ENCODE measurements at places on chromosomes 13 and 19.

- DNase-seq = peak; percentile 10
Observed at GRCh38 chr13:46289260-46289955, 77.7 kb downstream of the LRRC63 start.

DNA sequence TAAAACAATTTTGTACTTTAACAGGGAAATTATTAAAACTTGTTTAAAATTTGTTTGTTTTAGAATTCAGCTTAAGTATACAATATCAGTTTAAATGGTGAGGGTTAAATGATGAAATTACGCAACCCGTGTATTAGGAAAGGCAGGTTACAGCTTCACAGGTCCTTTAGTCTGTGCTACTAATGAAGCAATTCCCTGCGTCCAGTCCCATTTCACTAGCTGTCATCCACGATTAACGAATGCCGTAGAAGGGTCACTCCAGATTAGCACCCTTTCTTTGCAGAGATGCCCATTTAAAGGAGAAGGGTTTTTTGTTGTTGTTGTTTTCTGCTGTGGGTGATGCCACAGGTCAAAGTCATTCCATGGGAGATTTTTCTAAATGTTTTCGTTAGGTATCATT is 457.6 kb upstream of the SLC10A2 start:
- no peak for DNase-seq

GRCh38 chr19:52567921-52568320 is 2.2 kb upstream of the ZNF701 start:
- no peak for DNase-seq

GRCh38 chr19:14411161-14411937 is 7.8 kb downstream of the DDX39A start:
- no peak for DNase-seq

DNA sequence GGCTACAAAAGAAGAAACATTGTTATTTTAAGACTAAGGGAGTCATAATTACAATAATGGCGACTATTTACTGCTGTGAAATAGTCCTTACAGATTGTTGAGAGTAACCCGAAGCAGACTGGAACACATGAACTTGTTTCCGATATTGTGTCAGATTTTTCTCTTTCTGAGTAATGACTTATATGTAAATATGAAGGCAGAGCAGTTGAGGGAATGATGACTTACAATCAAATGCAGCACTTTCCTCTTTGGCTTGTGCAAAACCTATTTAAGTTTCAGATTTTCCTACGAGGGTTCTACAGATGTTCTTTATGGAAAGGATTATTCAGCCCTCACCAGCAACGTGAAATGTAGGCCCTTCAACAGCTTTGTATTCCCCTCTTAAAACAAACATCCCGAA is 198.6 kb downstream of the RGCC start:
- DNase-seq = no peak

GRCh38 chr13:84399320-84400085 is 517.2 kb upstream of the SLITRK1 start:
- DNase-seq = no peak

DNA sequence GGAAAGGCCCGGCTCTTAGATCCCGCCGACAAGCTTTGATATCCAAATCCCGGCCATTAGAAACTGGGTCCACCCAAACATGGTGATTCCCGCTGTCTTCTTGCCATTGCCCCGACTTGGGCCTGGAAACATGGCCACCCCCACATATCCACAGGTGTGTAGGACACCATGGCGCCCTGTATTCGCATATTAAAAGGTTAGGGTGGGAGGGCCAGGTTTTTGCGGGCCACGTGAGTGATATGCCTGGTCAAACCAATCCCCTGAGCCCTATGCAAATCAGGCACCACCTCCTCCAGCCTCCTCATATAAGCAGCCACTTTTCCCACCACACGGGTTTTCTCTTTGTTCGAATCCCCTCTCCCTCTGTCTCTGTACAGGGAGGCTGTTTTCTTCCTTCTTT is 766.4 kb downstream of the UQCRFS1 start:
- no peak for DNase-seq

DNA sequence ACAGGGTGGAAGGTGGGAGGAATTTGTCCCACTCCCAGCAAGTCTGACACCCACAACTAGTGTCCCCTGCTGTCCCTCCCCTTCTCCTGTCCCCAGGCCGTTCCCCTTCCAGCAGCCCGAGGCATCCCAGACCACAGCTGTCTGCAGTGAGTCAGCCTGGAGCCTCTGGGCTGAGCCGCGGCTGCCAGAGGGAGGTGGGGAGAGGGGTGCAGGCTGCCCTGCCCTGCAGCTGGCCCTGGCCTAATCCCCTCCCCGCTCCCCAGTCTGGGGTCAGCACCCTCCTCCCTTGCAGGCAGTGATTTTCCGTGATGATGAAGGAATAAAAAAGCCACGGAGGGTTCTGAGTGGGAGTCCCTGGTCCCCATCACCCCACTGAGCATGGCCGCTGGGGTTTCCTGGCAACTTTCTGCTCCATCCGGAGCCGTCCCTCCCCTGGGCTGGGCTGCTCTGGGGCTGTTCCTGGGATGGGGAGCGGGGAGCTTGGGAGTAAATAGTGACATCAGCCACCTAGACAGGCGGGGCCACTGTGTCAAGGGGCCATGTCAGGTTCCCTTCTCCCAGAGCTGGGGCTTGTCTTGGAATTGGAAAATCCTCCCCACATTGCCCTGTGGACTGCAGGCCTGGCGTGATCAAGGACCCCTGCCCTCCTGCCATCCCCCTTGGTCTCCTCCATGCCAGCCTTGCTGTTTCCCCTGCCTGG is 16.8 kb downstream of the SPC24 start:
- no peak for DNase-seq

DNA sequence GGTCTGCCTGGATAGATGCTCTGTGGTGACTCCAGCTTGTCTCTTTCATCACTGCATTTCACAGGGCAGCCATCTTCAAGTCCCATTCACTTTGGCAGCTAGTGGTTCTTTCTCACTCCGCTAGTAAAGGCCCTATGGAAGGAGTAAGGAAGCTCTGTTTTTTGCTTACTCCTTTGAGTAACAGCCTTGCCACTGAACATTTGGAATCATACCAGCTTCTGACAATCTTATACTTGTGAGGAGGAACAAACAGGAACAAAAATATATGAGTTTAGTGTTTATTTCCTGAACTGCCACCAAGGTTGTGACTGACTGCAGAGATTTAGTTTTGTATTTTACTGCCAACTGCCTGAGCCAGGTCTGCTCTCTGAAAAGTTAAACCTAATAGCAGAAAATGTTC is 38.7 kb downstream of the KCTD4 start:
- DNase-seq = no peak

GRCh38 chr13:32086791-32087441 is 55.3 kb downstream of the FRY start:
- no peak for DNase-seq

DNA sequence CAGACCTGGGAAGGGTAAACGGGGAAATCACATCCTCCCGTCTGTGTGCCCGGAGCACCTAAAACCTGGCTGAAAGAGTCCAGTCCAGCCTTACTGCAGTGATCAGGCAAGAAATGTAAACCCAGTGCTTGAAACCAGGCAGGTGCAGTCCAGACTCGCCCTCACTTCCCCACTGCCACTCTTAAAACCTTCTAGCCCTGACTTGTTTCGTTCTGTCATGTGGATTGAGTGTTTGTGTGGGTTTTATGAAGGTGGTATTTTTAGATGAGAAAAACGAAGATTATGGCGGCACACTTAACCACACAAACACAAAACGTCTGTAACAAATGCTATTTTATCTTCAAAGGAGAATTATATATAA is 839 bp upstream of the CKAP2 start:
- peak; percentile 86 for DNase-seq

GRCh38 chr13:23934520-23934919 is 37.2 kb upstream of the C1QTNF9B start:
- no peak for DNase-seq

- no peak for DNase-seq
Observed at GRCh38 chr13:97231118-97231828, 9.1 kb downstream of the MBNL2 start.

DNA sequence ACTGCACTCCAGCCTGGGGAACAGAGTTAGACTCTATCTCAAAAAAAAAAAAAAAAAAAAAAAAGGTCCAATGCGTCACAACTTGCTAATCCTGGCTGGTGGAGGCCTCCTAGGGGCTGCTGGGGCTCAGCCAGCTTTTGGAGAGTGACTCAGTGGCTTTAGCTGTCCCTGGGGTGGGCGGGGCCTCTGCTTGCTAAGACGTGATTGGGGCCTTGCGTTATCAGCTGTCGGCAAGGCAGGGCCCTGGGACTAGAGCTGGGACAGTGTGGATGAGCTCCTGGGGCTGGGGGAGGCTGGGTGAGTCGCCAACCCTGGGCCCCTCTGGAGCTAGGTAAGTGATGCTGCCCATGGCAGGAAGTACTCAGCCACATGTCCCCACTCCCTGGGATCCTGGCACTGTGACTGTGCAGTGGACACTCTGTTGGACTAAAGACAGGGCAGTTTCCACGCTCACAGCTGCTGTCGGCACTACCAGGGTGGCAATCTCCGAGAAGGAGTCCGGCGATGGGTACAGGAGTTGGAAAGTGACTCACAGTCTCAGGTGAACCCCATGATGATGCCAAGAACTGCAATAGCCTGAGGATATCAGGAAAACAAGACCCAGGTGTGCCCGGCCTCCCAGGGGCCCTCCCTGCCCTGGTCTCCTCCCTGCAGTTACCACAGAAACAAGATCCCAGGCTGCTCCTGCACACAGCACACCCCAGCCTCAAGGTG is 32.2 kb downstream of the F2RL3 start:
- no peak for DNase-seq

GRCh38 chr13:110201114-110201513 is 105.8 kb downstream of the COL4A1 start:
- DNase-seq = no peak

All from GM12865 (cell line).